ENCODE measurements at places on chromosomes 13 and 19.

DNA sequence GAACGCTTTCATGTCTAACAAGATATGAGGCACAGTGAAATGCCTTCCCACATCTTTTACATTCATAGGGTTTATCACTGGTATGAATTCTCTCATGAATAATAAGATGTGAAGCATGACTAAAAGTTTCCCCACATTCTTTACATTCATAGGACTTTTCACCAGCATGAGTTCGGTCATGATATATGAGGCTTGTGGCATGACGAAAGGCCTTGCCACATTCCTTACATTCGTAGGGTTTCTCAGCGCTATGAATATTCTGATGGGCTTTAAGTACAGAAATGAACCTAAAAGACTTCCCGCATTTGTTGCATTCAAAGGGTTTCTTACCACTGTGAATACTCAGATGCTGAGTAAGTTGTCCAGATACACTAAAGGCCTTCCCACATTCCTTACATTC is 21.3 kb downstream of the ZNF607 start:
- DNase-seq: no peak

DNA sequence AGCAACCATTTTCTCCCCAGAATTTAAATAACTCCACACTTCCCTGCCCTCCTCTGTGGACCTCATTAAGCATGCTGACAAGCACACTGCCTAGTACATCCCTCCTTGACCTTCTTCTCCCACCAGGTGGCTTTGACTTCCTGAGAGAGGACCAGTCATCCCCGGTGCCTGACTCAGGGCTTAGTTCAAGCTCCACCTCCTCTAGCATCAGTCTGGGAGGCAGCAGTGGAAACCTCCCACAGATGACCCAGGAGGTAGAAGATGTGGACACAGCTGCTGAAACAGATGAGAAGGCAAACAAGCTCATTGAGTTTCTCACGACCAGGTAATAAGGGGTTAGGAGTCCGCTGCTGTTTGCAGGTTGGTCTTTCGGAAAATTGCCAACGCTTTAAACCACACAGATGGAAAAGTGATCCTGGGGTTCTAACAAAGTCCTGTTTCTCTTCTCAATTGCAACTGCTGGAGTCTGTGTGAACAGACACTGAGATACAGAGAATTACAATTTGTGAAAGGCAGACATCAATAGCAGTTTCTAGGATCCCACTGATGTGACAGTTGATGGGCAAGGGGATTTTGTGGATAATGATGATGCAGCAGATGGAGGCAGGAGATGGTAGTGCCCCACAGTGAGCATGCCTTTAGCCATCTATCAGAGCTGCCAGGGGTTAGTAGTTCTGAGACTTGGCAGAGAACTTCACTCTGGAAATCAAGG is 86.7 kb downstream of the ZAR1L start:
- DNase-seq: no peak

DNA sequence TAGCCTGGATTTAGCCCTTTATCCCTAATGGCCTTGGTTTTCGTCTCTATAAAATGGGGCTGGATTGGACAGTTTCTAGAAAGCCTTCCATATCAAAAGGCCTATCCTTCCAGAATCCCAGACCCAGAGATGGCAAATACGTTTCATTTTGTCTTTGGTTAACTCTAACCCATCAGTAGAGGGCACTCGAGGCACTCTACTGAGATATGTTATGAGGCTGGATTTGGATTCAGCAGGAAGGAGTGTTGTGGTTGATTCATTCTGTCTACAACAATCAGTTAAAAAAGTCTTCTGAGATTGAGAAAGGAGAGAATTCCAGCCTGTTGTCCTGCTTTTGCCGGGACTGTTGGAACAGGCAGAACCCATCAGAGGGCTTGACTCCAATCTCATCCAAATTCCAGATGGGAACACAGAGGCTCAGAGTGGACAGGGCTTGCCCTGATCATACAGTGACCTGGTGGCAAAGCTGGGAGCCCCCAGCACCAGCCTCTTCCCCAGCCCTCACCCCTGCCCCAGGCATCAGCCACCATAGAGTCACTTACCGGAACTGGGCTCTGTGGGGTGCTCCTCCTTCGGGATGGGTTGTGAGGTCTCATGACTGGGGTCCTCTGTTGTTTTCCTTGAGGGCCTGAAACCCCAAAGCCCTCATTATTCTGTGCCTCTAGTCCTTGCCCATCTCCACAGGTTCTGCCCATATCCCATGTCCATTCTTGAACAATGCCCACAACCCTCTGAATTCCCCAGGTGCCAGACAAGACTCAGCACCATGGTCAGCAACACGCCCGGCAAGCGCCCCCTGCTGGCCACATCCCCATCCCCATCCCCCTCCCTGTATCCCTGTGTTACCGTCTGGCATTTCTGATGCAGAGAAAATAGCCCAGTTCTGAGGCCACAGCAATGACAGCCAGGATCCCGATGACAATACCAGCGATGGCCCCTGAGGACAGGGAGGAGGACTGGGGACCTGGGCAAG is 12.3 kb upstream of the ZNF180 start:
- DNase-seq: no peak

GRCh38 chr19:52200044-52200443 is 10.2 kb downstream of the PPP2R1A start:
- no peak for DNase-seq

DNA sequence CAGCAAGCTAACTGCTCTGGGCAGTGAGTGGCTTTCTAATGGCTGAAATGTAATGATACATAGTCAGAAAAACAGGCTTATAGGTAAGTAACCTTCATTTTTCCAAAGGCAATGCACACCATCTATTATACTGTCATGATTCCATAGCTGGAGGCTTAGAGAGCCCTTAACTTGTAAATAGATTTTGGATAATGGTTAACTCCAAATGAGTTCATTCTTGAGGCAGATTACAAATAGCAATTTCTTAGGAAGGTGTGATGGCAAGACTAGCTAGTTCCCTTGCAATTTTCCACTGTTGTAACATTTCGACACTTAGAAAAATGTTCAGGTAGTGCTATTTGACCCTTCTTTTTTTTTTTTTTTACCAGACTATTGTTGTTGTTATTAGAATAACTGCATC is 789.8 kb upstream of the PCDH9 start:
- DNase-seq: no peak

GRCh38 chr13:73075546-73075945 is 16.7 kb downstream of the KLF5 start:
- DNase-seq: no peak

GRCh38 chr19:53660584-53660983 is 28.8 kb downstream of the DPRX start:
- no peak for DNase-seq

Measured in right renal cortex interstitium (tissue), 3 donors.